GM12892 (cell line): ENCODE measurements at places on chromosomes 11 and 22.

DNA sequence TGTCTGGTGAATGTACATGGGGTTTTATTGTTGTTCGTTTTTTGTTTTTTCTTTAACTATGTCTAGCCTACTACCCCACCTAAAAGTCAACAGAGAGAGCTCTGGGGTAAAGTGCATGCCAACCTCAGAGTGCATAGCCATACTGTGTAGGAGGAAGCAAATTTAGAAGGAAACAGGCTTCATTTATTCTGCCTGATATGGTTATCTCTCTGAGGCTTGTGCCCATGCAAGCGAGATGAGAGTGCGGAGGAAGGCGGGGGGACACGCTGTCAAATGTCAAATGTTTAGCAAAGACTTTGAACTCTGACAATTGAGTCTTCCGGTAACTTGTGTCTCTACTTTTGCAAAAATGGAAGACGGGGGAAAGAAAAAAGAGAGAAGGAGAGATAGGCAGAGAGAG is 295.5 kb downstream of the ETS1 start:
- no peak for DNase-seq

GRCh38 chr11:19867064-19867463 is 154.4 kb downstream of the NAV2 start:
- no peak for DNase-seq

DNA sequence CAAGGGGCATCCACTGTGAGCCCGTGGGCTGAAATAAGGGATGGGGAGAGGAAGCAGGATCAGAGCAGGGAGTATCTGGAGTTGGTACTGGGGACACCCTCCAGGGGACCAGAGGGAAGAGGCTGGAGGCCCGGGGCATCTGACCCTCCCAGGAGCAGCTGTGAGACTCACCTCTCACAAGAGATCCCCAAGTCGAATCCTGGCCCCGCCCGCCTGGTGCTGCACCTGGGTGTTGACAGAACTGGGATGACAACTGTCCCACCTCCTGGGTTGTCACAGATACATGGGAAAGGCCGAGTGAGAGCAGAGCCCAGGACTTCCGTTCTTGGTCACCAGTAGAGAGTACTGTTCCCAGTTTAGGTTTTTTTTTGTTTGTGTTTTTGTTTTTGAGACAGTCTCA is 78.9 kb downstream of the CELSR1 start:
- DNase-seq = no peak

GRCh38 chr11:79025622-79026021 is 415.2 kb downstream of the TENM4 start:
- DNase-seq = no peak

DNA sequence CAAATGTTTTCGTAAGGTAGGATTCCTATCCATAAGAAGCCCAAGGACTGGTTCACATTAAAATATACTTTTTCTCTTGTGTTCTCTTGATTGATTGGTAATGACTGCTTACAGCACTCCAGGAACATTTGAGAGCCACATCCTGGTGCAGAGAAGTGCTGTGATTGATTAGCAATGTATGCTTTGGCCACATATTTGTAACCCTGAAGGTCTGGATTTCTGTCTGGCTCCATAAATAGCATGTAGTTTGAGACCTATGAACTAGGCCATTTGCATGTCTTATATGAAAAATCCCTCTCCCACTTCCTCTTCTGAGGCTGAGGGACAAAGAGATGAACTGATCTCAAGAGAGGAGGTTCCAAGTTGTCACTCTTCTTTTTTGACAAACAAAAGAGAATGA is 49.3 kb upstream of the CD44 start:
- DNase-seq = no peak

DNA sequence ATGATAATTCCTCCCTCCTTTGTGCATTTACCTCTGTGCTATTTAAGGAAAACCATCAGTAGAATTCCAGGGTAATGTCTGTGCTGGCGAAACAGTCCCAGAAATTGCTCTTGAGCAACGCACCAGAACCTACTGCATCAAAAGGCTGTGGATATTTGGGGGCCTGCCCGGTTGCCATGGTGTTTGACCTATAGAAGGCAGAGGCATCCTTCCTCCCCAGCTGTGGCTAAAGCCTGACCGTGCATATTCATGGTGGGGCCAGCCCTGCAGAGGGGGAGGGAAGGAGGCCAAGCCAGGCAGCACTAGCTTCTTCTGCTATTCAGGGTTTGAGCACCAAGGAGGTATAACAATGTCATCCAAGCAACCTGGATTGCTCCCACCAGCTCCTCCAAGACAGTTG is 215.0 kb upstream of the E2F8 start:
- DNase-seq = no peak

DNA sequence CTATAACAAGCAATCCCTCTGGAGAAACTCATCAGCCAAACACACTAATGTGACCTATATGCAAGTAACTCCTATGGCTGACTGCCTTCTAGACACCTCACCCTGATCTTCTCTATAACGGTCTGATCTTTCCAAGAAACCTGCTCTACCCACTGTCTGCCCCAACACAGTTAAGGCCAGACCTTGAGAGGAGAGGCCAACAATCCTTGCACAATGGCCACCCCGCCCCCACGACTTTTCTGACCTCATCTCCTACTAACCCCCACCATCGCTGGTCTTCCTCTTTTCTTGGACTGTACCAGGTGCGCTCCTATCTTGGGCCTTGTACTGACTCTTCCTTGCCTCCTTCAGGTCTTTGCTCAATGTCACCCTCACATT is 12.5 kb downstream of the HIRA start:
- no peak for DNase-seq

DNA sequence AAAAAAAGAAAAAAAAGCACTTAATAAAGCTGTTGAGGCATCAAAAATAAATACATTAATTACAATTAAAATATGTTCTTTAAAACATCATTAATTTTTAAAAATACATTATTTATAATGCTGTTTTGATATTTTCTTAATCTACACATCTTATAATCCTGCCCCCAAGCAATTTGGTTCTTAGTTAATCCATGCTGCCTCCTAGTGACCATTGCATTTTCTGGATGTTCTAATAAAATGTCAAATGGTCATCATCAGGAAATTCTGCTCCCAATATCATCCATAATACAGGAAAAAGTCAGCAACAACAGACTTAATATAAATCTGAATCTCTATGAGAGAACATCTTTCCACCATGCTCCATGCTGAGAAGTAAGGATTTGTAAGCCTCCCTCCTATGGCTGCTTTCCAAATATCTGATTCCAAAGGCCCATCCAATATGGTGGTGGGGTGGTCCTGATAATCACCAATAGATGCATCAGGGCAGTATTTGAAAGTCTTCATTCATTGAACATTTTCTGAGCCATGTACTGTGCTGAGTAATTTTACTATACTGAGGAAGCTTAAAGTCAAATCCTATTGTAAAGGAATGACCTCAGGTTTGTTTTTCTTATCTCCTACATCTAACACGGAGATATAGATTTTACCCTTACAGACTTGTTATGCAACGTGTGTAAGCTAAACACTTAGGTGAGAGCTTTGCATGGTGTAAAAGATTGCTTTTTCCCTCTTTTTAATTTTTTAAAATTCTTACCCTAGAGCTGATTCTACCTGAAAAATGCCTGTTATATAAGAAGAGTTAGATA is 124.7 kb upstream of the BMAL1 start:
- no peak for DNase-seq

- DNase-seq = no peak
Measured at GRCh38 chr11:119025099-119025473, 5.6 kb downstream of the SLC37A4 start.

DNA sequence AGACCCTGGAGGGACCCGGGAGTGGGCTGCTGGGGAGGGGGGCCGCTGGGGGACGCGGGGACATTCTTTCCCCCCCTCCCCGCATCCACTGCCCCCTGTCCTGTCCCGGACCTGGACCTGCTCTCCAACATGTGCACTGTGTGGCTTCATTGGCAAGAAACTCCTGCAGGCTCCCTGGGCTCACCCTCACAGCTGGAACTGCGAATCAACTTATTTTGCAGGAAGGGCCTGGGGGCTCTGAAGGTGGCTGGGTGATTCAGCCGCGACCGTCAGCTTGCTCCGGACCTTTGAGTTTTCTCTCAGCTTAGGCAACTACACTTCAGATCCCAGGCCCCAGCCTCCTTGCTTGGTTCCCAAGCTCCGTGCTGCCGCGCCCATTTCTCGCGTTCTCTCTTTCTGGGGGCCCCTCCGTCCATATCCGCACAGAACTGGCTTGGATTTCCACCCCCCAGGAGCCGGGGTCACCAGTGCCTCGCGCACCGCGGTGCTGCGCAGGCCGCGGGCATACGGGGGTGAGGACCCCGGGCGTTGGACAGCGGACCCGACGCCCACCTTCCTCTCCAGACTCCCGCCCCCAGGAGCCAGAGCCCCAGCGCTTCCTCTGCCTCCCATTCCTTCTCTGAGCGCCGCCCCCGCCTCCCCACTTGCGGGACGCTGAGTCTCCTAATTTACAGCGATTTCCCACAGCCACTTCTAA is 471 bp upstream of the AHNAK start:
- no peak for DNase-seq

- DNase-seq = no peak
Measured at GRCh38 chr11:33802194-33802950, 28.1 kb upstream of the FBXO3 start.

- no peak for DNase-seq
Measured at GRCh38 chr22:42745118-42745517, 24.4 kb upstream of the A4GALT start.

DNA sequence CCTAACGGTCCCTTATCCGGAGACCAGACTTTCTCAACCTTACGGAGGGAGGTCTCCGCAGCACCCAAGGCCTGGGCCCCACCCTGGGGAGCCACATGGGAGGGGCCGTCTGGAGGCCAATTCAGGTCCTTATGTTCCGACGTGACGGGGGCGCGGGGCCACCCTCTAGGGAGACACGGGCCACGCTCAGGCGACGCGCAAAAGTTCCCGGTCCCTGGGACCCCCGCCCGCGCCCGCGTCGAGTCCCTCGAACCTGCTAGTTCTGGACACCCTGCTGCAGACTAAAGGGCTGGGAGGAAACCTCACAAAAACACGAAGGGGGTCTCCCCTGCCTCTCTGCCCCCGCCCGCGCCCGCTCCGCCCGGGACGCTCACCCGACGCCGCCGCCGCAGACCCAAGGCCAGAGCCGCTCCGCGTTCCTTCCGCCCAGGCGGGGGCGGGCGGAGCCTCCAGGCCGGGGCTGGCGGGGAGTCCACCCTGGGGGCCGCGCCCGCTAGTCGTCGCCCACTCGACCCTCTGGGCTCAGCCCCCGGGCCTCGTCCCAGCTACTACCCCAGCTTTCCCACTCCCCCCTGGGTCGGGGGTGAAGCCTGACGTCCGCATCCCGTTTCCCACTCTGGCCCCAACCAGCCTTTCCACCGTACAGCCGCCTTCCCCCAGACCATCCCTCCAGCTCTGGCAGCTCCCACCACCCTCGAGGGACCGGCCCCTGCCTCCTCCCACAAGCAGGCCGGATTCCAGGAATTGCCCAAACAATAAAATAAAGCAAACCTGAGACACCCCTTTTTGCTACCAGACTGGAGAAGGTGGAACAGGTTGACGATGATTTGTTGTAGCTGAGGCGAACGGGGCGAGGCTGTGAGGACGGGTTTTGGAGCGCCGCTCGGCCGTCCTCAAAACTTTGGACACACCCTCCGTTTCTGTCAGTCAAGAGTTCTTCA is 2.7 kb downstream of the RNH1 start:
- DNase-seq = peak; percentile 66

DNA sequence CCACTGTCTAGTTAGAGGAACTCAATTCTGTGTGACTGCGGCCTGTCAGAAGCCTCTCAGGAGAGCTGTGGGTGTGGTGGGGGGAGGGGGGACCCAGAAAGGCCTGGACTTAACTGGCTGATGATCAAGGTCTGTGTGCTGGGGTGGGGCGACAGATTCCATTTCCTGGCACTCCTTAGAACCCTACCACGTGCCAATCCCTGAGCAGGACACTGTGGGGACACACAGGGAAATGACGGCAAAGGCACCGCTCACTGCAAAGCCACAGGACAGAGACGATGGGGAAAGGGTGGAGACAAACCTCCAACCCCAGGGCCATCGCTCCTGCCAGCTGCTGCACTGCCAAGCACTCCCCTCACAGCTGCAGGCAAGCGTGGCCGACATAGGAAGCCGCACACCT is 58.4 kb upstream of the BID start:
- no peak for DNase-seq

DNA sequence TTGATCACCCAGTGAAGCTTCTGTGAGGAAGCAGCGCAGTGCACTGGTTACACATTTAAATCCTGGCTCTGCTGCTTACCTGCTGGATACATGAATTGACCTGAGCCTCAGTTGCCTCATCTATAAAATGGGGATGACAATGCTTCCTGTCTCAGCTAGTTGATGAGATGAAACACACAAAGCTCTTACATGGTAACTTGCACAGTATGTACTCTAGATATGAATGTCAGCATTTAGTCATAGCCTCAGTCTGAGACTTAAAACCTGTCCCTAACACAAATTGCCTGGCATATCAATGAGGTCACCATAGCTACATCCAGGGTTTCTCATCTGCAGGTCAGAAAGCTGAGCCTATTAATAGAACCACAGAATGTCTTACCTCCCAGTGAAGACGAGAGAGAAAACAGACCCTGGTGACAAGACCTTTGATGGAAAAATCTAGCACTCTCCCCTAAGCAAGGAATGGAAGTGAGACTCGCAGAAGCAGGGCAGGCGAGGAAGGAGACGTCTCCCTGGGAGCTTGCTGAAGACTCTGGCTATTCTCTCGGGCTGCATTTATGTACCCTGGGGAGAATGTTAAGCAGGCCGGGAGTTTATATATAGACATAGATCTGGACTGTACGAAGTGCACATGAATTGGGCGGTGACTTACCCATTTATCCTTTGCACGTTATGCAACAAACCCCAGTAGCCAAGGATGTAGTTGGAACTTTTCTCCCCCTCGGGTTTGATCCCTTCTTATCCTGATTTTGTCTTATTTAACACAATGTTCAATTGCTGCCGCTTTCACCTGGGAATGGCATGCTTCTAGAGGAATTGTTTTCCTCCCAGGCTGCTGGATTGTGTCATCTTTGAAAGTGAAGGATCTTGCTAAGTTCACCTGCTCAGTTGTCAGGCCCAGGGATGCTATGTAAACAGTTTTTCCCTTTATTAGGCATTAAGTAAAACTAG is 18.0 kb downstream of the SDHAF2 start:
- no peak for DNase-seq

DNA sequence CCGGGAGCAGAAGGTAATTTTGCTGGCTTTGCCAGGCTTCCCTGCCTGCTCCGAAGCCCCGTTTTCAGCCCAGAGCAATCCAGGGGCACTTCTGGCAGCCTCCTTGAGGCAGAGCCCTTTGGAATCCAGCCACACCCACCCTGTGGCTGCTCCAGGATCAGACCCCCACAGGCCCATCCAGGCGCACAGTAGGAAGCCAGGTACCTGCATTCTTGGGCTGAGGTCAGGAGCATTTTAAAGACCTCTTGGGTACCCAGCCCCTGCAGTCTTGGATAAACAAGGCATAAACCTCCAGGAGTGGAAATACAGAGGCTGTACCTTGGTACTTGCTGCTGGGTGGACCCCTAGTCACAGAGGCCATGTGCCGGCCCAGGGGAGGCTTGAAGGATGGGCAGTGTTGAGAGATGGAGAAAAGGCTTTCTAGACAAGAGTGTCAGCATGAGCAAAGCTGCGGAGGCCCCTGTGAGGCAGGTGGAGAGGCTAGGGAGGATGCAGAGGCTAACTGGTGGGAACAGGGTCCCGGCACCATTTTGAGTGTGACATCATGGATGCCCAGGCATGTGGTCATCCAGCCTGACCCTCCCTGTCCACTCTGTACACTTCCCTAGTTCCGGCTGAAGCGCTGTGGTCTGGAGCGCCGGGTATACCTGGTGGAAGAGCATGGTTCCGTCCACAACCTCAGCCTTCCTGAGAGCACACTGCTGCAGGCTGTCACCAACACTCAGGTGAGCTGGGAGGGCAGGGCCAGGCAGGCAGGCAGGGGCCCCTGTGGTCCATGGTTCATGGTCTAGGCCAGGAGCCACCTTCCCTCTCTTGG is 3.9 kb downstream of the MUS81 start:
- DNase-seq = no peak

- no peak for DNase-seq
Measured at GRCh38 chr11:127806501-127806900, 780.9 kb downstream of the ETS1 start.
